ENCODE measurements at places on chromosomes 3 and 15.
A peak's percentile ranks its signal among the peaks of the same experiment; 100 is the strongest.

- DNase-seq = no peak
Observed at GRCh38 chr3:82128271-82128670, 366.8 kb upstream of the GBE1 start.

DNA sequence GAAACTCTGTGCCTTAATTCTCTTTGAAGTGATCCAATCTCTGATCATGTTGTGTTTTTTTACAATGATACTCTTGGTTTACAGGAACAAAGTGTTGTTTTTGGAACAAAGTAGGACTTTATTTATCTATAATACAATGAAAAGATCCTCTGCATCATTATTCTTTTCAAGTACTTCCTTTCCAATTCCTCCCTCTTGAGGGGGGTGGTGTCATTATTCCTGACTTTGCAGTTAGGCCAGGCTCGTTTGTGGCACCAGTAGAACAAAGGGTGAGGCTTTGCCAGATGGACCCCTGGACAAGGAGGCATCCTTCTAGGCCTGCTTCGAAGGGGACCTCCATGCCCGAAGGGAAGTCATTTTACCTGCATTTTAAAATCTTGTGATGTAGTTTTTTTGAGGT, 41.7 kb upstream of the ZBTB38 start:
- no peak for DNase-seq

DNA sequence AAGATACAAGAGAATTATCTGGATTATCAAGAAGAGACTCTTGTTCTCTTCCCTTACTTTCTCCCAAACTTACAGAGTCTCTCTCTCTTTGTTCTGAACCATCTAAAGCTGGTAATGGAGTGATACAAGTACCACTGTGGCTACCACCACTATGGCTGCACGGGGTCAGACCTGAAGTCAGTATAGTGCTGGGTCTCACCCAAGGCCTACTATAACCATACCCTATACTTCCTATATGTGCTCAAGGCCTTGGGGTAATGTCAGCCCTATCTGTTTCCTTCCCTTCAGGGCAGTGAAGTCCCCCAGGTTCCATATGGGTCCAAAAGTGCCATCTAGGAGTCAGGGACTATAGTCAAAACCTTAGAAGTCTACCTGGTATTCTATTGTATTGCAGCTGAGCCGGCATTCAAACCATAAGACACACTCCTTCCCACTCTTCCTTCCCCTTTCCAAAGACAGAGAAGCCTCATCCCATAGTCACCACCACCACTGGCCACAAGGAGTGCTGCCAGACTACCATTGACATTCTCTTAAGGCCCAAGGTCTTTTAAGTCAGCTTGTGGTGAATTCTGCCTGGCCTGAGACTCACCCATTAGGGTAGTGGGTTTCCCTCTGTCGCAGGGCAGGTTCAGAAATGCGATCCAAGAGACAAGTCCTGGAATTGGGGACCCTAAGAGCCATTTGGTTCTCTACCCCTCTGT, 615.0 kb upstream of the NECTIN3 start:
- DNase-seq = no peak

- no peak for DNase-seq
Observed at GRCh38 chr3:66729687-66730393, 229.0 kb upstream of the LRIG1 start.

- peak; percentile 26 for DNase-seq
Observed at GRCh38 chr3:55189359-55189801, 261.5 kb upstream of the LRTM1 start.
